ENCODE measurements at places on chromosomes 3 and 15.

DNA sequence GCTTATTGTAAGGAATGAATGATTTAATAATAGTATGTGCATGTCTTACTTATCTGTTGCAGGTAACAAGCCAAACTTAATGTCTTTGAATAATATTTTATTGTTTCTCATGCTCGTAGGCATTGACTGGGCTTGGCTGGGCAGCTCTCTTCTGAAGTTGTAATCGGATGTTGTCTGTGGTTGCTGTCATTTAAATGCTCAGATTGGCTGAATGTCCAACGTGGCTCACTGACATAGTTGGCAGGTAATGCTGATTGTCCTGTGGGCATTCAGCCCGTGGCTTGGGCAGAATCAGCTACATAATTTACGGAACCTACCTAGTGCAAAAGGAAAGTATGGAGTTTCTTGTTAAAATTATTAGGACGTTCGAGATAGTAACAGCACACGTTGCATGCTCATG lies 297.4 kb upstream of the GBE1 start:
- no peak for DNase-seq

DNA sequence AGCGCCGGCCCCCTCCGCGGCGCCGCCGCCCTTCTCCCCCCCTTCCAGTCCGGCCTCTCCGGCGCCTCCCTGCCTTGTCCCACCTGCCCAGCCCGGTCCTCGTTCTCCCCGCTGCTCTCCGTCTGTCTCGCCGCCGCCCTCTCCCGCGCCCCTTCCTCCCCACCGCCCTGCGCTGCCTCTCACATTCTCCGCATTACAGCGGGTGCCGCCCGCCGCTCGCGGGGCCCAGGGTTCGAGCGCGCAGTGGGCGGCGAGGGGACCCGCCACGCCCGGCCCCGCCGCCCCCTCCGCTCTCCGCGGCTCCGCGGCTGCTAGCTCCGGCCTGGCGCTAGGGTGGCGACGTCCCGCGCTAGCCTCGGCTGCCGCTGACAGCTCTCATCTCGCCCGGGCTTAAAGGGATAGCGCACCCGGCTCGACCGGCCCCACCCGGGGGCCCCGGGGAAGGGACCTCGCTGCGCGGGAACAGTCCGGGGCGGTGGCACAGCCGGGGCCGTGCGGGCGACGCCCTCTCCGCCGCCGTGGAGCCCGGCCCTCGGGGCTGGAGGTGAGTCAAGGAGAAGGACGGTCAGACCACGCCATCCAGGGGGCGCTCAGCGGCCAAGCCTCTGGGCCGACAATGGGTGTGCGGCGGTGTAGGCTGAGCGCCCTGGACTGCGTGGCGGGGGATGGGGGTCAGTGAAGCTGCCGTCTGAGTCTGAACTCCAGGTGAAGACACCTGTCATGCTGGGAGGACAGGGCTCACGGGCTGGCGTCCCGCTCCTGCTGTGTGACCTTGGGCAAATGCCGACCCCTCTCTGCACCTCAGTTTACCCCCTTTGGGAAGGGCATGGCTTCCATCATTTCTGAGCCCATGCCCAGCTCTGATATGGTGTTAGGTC lies 187.4 kb upstream of the LINGO1 start:
- DNase-seq, result peak; percentile 70

GRCh38 chr3:33932010-33932764 lies 133.8 kb downstream of the PDCD6IP start:
- DNase-seq, result no peak

DNA sequence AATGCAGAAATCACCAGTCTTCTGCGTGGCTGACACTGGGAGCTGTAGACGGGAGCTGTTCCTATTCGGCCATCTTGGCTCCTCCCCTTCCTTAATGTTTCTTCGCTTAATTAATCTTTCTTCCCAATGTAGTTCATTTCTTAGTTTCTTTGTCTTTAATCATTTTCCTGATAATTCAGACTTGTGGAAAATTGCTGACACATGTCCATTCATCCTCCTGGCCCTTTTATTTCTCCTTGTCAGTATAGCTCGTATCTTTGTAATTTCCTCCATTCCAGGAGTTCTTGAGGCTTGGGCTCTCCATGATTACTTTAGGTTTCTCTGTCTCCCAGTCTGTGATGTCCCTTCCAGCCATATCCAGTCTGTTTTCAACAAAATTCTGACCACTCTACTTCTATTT lies 98.7 kb downstream of the UBE2E2 start:
- no peak for DNase-seq

GRCh38 chr3:4963669-4964570 lies 15.3 kb upstream of the BHLHE40 start:
- DNase-seq, result no peak

DNA sequence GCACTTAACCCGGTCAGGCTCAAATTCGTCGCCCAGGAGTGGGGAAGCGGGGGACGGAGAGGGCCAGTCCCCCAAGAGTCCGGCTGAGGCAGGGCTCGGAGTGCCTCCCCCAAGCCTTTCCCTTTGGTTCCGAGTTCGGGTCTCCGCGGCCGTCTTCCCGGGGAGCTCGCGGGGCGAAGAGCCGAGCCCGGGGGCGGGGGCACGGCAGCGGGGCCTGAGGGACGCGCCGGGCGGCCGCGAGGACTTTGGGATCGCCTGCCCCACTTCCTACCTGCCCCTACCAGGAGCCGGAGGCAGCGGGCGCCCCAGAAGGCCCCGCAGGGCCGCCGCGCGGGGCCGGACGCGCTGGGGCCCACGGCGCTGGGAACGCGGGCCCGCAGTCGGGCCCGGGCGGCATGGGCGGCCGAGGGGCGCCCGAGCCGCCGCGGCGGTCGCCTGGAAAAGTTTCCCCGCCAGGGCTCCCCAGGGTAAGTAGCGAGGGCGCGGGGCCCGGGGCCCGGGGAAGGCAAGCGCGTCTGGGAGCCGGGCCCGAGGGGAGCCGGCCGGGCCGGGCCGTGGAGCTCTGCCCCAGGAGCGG lies 2.8 kb downstream of the FURIN start:
- DNase-seq, result peak; percentile 71

DNA sequence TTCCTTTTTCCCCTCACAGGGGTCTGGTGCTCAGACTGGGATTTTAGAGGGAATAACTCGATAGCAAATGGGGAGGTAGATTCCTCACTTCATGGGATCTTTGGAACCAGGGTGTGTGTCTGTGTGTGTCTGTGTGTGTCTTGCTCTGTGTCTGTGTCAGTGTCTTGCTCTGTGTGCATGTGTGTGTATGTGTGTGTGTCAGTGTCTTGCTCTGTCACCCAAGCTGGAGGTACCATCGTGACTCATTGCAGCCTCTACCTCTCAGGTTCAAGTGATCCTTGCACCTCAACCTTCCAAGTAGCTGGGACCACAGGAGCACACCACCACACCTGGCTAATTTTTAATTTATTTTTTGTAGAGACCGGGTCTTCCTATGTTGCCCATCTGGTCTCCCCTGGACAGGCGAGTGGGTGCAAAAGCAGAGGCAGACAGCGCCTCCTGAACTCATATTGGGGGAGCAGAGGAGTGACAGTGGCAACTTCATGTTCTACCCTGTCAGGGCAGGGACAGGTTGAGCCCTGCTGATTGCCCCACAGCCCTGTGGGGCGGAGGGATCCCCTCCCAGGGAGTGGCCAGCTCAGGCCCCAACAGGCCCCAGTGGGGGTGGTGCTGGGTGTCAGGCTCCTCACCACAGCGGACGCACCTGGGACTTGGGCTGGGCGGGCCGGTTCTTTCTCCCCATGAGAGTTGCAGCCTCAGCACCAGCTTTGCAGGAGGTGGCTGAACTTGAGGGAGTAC lies 10.4 kb upstream of the SEMA4B start:
- DNase-seq, result no peak
